ENCODE measurements at places on chromosomes 1 and 21.

DNA sequence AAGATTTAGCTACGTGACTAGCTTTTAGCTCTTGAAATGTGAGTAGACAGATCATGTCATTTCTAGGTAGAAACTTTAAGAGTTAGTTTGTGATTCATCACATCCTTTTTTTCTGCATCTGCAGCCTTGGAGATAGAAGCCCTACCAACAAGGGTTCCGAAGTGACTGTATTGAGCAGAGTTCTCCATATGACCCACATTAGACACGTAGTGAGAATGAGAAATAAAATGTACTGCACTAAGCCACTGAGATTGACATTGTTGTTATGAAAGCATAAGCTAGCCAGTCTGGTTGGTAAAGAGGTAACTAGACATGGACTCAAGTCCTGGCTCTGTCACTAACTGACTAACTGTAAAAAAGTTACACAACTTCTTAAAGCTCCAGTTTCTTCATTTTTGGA is 296.1 kb downstream of the PDE4B start:
- DNase-seq, result no peak

DNA sequence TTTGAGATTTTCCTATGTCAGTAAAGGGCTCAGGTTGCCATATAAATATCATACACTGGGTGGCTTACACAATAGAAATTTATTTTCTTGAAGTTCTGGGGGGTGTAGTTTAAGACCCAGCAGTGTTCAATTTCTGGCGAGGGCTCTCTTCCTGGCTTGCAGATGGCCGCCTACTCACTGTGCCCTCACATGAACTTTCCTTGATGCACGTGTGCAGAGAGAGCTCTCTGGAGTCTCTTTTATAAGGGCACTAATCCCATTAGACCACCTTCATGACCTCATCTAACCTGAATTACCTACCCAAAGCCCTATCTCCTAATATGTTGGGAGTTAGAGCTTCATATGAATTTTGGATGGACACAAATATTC is 21.1 kb downstream of the TMEM51 start:
- DNase-seq, result no peak

DNA sequence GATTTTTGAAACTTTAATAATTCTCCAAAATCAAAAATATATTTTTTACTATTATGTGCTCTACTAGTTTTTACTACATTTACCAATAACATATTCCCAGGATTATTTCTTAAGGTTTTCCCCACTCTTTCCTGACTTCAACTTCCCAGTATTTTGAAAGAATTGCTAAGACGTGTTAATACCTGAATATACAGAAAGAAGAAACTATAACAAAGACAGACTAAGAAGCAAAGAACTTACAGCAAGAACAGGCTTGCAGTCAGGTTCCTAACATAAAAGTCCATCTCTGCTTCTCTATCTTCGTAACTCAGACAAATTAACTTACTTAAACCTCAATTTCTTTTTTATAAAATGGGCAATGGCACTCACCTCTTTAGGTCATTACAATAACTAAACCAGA is 63.2 kb downstream of the SRSF11 start:
- no peak for DNase-seq

DNA sequence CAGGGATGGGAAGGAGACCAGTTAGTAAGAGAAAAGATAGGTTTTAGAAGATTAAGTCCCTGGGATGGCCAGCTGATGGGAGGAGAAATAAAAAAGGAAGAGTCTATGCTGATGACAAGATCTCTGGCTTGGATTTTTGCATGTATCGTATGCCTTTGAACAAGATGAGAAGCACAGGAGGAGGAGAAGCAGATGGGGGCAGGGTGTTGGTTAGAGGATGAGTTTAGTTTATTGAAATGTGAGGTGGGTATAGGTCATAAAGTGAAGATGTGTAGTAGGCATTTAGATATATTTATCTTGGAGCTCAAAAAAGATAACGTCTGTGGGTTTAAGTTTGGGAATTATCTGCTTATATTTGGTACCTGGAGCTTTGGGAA is 1.4 kb downstream of the TIPRL start:
- no peak for DNase-seq

DNA sequence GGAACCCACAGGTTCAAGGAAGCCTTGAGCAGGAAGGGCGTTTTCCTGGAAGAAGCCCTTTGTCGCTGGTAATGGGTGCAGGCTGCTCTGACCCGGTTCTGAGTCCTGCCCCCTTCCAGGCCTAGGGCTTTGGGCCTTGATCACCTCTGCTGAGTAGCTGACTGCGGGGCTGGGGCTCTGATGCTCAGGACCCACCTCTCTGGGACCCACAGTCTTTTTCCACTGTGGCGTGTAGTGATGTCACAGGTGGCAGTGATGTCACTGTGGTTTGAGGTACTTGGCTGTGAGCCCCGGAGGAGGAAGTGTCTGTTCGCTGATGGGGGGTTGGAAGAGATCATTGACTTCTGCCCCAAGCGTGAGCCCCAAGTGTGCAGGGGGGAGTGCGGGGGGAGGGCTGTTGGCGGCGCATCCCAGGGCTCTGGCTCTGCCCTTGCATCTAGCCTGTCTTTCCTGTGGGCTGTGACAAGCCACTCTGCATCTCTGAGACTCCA is 6.9 kb downstream of the TNFRSF1B start:
- DNase-seq, result no peak

DNA sequence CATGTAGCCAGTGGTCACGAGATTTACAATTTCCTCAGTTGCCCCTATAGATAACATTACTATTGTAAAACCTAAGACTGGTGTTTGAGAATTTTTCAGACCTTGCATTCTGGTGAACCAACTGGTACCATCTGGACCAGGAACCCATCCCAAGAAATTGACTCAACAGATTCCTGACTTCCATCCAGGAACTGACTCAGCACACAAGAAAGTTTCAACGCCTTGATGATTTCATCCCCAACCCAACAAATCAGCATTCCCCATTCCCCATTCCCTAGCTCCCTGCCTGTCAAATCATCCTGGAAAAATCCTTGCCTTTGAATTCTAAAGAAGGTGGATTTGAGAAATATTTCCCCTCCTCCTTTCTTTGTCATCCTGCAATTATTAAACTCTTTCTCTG is 529.8 kb upstream of the PRMT6 start:
- DNase-seq, result no peak

DNA sequence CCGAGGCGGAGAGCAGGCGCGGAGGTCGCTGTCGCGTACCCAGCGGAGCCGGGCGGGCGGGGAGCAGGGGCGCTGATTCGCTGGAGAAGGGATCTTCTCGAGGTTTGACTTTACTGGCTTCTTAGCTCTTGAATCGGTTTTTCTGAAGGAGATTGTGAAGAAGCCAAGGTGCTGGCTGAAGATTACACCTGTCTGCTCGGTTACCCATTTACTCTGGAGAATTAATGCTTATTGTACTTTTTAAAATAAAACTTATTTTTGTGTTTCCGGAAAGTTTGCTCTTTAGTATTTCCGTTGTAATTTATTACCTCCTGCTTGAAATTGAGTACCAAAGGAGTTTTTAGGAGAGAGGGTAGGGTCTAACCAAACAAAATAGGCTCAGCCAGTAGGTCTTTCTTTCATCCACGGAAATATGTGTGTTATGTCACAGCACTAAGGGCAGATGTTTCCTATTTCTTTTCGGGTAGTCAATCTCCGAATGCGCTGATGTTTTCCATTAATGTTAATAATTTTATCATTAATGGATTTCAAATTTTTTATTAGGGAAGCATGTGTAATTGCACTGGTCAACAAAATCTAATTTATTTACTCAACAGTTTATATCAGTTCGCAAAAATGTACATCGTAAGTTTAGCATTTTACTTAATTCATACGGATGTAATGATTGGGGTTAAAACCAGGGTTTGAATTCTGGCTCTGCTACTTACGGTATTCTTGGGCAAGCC is 510 bp upstream of the GNG5 start:
- DNase-seq, result no peak

GRCh38 chr1:222464841-222465210 is 83.1 kb downstream of the HHIPL2 start:
- DNase-seq, result peak; percentile 81

DNA sequence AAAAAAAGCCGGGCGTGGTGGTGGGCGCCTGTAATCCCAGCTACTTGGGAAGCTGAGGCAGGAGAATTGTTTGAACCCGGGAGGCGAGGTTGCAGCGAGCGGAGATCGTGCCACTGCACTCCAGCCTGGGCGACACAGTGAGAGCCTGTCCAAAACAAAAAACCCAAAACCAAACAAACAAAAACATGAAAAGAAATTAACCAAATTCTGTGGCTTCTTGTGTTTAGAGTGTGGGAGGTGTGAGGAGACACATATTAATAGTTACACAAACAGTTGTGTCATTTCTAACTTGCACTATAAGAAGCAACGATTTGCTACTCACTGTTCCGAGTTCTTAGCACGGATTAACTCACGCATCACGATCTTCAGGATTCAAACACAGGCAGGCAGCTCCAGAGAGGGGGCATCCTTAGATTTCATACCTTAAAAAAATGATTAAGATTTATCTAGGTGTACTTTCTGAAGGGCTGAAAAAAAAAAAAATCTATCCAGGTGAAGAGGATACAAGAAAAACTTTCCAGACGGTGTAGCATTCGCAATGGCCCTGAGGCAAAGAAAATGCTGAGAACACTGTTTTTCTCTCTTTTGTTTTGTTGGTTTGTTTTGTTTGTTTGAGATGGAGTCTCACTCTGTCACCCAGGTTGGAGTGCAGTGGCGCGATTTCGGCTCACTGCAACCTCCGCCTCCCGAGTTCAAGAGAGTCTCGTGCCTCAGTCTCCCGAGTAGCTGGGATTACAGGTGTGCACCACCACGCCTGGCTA is 713 bp upstream of the HMGCL start:
- no peak for DNase-seq

DNA sequence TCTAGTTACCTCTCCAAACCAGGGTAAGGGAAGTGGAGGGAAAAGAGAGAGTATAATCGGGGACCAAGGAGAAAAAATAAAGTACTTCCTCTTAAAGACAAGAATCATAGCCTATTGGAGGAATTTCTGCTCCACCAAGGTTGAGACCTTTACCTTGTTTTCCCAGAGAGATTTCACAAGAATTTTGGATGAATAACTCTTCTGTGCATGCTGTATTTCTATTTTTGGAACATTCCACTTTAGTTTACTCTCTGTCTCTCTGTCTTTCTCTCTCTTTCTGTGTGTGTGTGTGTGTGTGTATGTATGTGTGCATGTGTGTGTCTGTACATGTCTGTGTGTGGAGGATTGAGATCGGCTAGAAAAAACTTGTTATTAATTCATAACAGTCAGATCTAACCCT is 318.4 kb upstream of the RGS18 start:
- no peak for DNase-seq

DNA sequence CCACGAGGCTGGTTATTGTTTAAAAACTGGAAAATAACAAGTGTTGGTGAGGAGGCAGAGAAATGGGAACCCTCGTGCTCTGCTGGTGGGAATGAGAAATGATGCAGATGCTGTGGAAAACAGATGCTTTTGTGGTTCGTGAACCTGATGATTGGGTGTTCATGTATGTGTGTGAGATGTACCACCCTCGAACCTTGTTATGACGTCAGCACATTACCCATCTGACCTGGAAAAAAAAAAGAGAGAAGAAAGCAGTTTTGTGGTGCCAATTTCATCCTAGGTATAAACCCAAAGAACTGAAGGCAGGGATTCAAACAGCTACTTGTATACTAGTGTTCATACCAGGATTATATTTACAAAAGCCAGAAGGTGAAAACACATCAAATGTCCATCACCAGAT is 6.4 kb upstream of the CFAP107 start:
- DNase-seq, result no peak

- no peak for DNase-seq
Observed at GRCh38 chr1:233094691-233095090, 144.3 kb downstream of the NTPCR start.

- no peak for DNase-seq
Observed at GRCh38 chr1:4665456-4665855, 11.0 kb downstream of the AJAP1 start.

DNA sequence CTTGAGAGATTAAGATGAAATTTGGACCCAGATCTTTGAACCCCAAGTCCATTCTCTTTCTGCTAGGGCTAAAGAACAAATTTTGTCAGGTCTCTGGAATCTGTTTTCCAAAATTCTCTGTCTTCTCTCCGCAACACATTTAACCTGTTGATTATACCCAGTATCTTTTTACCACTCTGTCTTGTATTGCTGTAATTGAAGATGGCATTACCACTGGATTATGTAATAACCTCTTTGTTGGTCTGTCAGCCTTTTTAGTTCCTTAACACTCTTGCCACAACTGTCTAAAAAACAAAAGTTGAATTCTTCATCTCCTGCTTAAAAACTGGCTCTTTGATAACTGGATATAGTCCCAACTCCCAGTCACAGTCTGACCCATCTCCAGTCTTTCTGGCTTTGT is 3.0 kb downstream of the SRP9 start:
- DNase-seq, result no peak

- DNase-seq, result peak; percentile 26
Observed at GRCh38 chr1:209335178-209335577, 248.3 kb upstream of the CAMK1G start.

- DNase-seq, result no peak
Observed at GRCh38 chr1:149849947-149850360, 49.4 kb upstream of the BOLA1 start.

GRCh38 chr1:87706203-87706602 is 377.5 kb downstream of the LMO4 start:
- DNase-seq, result no peak

GRCh38 chr1:195591917-195592672 is 1016.1 kb downstream of the KCNT2 start:
- no peak for DNase-seq

DNA sequence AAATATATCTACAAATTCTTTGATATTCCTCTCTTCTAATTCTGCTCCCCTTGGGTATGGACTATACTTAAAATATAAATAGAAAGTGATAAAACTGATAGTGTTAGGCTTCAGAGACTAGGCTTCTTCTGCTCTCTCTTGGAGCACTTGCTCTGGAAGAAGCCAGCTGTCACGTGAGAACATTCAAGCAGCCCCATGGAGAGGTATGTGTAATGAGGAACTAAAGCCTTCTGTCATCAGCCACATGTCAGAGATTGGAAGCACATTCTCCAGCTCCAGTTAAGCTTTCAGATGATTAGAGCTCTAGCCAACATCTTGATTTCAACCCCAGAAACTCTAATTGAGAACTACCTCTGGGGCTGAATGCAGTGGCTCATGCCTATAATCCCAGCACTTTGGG is 34.3 kb downstream of the XKR8 start:
- DNase-seq, result no peak

DNA sequence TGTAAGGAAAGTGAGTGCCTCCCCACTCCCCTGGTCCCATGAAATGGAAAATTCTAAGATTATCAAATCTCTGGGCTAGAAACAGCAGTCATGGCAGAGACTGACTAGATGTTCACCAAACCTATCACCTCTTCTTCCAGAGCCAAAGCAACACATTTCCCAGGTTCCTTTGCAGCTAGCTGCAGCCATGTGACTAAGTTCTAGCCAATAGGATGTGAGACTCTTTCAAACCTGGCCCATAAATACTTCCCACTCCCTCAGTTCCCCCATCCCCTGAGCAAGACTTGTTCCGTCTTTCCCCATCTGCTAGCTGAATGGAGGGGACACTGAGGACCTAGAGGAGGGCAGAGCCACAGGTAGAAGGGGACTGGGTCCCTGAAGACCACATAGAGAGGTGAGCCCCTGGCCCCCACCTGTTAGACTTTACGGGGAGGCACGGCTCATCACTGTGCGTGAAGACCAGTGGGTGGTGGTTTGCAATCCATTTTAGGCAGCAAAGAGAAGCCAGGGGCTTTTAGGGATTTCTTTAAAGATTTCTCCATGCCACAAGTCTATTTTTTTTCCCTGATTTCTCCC is 17.2 kb downstream of the FAM43B start:
- DNase-seq, result no peak
